Effector CD4-positive, alpha-beta T cell (primary cell): ENCODE measurements at places on chromosomes 1 and 21.

GRCh38 chr1:52599236-52599635, 2.9 kb upstream of the GPX7 start:
- DNase-seq, result no peak

- DNase-seq, result no peak
Measured at GRCh38 chr1:189662190-189662589, 815.5 kb downstream of the BRINP3 start.

DNA sequence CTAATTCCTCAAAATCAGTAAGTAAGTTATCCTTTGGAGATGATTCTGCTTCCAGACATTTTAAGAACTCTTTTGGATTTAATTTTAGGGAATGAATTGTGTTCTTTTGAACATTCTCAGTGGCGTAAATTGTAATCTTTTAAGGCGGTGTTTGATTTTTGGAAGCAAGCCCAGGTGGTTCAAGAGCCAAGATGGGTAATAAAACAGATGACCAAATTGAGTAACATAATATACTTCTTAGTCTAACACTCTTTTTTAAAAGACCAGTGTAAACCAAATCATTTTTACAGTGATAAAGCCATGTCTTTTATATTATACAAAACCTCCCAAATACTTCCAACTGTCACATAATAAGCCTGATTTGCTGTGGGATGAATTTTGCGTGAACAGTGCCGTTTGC, 133.8 kb downstream of the LRRC40 start:
- no peak for DNase-seq

DNA sequence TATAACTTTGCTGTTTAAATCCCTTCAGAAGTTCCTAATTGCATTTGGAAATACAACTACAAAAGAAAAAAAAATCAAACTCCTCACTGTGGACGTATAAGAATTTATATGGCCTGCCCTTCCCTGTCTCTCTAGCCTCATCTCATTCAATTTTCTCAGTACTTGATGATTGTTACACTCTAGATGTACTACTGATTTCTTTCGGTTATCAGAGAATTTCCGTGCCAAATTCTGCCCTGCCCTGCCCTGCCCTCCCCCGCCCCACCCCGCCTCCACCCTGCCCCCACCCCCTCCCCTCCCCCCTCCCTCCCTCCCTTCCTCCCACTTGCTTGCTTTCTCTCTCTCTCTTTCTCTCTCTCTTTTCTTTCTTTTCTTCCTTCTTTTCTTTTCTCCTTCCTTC, 71.7 kb upstream of the MPC2 start:
- no peak for DNase-seq

DNA sequence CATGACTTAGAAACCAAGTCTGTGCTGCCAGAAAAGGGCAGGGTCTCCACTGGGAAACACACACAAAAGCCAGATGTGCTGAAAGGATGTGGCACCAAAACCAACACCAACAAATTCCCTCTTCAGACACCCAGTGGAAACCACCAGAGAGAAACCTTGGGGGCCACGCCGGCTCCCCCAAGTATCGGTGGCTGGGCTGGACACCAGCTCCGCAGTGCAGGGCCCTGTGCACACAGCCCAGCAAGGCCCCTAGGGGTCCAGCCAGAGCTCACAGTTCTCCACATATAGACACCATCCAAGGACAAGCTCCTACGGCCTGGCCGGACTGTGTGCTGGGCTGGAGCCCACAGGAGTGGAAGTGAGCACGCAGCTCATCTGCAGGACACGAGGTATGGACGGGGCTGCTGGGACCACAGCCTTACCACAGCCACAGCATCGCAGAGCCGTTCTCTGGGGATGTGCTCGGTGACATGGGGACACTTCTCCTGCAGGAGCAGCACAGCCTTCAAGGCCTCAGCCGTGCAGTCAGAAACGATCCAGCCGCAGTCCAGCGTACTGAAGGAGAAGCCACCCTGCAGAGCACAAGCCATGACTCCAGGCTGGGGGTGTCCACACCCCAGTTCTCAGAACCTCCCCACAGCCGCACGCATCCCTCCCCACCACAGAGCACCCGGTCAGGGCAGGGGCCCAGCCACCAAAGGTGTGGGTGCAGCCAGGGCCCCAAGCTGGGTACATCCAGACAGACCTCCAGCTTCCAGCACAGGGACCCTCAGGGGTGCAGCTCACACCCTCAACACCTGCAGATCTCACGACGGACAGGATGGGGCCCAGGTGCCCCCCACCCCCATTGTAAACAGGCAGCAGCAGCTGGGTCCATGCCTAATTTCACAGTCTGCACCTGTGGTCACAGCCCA, 21.3 kb downstream of the LSS start:
- DNase-seq, result no peak

GRCh38 chr1:28888915-28889314, 25.5 kb upstream of the EPB41 start:
- no peak for DNase-seq

DNA sequence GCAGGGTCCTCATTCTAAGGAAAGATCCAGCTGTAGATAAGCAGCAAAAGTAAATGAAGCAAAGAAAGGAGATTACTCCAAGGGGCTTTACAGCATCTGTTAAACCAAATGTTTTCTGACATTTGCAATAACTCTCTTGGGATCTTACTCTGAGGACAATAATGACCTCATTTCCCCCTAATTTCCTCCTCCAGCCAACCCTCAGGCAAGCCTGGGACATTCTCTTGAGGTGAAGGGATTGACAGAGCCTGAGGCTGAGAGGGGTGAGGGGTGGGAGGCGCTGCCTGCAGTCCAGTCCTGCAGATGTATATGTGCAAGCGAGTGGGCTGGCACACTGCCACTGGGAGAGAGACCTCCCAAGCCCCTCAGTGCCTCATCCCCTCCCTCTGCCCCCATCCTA, 40.5 kb upstream of the NEK2 start:
- DNase-seq, result no peak

DNA sequence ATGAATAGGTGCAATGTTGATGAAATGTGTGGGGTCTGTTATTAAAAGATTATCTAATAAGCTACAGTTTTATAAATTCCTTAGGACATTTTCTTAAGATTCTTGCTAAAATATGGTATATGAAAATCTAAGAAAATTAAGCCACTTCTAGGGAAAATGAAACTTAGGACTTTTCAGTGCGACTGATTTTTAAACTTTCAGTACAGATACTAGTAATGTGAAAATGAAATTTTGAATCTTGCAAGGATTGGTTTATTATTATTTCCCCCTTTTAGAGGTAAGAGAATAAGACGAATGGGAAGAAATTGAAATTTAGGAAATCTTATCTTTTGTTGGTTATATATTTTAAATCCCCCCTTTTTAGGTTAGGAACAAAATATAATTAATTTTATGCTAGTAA, 16.4 kb downstream of the CAPZA1 start:
- DNase-seq, result no peak

DNA sequence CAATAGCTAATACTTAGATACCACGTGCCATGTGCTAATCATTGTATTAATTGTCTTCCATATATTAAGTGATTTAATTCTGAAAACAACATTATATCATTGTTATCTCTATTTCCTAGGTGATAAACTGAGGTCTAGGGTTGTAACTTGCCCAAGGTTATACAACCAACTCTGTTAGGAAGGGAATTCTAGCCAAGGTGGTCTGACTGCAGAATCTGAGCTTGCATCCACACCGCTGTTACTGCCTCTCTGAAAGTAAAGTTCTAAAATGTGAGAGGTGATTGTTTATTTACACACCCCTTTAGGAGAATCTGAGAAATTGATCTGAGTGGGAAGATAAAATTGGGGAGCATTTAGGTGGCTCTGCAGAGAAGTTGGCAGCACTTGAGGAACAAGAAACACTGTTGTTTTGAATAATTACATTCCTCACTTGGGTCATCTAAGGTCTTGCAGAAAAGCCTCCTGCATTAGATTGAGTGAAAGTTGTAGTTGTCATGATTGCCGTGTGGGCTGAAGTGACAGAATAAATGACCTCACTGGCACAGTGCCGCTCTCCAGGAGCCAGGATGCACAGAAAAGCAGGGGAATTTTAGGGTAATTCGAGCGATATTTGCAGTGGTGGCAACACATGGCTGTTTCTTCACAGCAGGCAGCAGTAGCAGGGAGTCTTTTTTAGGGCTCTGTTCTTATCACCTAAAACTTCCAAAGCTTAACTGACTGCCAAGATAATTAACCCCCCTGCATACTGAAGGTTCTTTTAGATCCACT, 121.7 kb downstream of the ADGRL4 start:
- DNase-seq, result no peak

- no peak for DNase-seq
Measured at GRCh38 chr1:3158347-3158746, 89.3 kb downstream of the PRDM16 start.

- DNase-seq, result no peak
Measured at GRCh38 chr1:52352690-52353089, 13.3 kb downstream of the CC2D1B start.

DNA sequence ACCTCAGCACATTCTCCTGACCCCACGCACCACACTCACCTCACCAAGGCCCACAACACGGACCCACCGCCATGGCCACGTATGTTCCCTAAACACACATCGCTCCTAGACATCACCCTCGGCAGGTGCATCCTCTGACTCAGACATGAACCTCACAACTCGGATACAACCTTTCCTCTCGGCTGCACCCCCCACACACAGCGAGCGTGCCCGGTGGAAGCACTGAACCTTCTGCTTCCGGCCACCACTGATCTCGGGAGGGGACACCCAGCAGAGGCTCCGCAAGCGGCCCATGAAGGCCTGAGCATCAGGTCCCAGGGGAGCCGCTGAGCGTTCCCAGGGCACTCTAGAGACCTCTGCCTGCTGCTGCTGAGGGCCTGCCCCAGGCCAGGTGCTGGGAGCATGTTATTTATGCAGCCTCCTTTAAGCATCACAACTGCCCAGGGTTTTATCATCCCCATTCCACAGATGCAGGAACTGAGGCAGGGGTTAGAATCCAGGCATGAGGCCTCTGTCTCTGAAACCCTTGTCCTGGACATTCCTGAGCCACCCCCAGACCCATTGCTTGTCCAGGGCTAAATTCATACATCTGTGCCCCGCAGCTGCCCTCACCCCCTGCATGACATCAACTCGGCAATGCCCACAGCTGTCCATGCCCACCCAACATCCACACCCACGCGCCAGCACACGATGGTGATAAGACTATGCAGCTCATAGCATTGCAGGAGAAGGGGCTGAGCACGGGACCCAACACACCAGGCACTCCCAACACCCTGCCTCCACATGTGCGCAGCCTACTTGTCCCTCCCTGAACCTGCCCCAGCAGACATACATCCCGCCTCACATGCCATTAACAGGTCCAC, 27.0 kb downstream of the SDC3 start:
- no peak for DNase-seq

- DNase-seq, result no peak
Measured at GRCh38 chr1:245773344-245773743, 618.6 kb downstream of the KIF26B start.

DNA sequence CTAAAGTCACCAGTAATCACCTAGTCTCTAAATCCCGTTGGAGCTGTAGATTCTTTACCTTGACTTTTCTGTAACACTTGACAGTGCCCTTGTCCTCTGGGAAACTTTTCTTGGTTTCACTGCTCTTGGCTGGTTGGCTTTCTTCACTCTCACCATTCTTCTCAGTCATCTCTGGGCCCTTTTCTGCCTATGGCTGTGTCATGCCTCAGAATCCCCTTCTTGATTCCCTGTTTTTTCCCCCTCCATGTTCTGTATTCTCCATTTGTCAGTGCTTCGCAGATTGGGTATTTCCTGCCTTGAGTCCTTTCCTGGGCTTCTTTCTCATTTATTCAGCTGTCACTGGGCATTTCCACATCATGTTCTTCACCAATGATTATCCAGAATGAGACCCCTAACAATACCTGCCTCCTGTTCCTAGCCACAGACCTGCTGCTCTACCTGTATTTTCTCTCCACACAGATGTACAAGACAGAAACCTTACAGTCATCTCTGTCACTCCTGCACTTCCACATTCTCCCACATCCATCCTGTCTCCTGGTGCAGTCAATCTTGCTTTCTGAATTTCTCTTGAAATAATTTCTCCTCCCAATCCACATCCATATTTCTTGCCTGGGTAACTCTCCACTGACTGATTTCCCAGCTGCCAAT, 14.7 kb downstream of the UCK2 start:
- DNase-seq, result no peak

- no peak for DNase-seq
Measured at GRCh38 chr1:13604176-13604575, 20.5 kb downstream of the PDPN start.

- DNase-seq, result no peak
Measured at GRCh38 chr21:37886726-37887299, 29.4 kb downstream of the KCNJ6 start.

GRCh38 chr1:94986783-94987182, 59.9 kb upstream of the CNN3 start:
- no peak for DNase-seq

- DNase-seq, result no peak
Measured at GRCh38 chr1:98373056-98373455, 288.5 kb upstream of the SNX7 start.

- no peak for DNase-seq
Measured at GRCh38 chr21:43858806-43859648, 6.0 kb upstream of the AGPAT3 start.

DNA sequence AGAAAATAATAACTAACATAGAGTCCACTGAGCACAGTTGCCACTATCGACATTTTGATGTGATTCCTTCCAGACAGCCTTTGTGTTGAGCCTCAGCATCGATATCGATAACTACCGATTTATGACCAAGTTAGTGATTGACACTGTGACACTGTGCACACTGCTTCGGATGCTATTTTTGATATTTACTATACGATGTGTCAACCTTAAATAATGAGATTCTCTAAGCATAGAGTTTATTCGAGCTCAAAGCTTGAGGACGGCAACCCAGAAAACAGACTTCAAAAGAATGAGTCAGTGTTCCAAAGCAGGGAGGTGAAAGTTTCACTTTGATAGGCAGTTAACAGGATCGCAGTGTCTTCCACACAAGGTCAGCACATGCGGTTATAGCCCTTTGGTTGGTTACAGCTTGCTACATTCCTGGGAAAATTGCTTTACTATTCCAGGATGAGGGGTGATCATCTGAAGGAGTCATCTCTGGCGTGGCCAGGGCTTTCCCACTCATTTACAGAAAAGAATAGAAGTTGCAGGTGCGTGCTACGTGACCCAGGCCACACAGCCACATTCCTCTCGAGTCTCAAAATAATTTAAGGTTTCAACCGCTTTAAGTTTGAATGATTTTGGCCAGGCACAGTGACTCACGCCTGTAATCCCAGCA, 53.6 kb upstream of the EFHD2 start:
- DNase-seq, result no peak

GRCh38 chr1:233233508-233234040, 62.0 kb downstream of the PCNX2 start:
- no peak for DNase-seq

DNA sequence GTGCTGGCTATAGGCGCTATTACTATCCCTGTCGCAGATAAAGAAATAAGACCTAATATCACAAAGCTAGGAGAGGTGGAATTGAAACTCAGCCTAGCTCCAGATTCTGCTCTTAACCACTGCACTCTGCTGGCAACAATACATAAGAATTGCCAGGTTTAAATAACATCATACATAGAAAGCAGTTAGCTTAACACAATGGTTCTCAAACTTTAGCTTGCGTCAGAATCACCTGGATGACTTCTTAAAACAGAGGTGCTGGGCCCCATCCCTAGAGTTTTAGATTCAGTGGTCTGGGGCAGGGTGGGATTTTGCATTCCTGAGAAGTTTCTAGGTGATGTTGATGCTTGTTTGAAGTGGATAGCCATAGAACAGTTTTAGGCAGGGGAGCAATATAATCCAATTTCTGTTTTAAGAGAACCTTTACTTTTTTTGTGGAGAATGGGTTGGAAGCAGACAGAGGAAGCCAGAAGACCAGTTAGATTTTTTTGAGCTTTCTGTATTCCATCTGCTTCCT, 1.1 kb upstream of the POMGNT1 start:
- no peak for DNase-seq
